Psoas muscle (tissue), 8 donors: ENCODE measurements at places on chromosomes 3 and 15. TPM values are rescaled to one million over a fixed set of nuclear protein-coding genes. Genes with fewer than 3 reads are reported as not detected.

DNA sequence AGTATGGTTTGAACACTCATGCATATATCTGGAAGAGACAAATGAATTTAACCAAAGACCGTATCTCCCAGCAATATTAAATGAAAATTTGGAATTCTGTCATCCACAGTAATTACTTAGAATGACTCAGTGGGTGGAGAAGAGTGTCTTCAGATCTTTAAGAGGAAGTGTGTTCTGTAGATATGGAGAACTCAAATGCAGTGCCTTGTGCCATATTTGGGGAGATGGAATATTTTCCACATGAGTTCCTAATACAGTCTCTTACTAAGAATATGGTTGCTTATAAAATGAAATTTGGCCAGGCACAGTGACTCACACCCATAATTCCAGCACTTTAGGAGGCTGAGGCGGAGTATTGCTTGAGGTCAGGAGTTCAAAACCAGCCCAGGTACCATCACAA, 40.5 kb downstream of the ANO10 start:
- no peak for DNase-seq

GRCh38 chr15:68821190-68821840, 620 bp upstream of the ANP32A start:
- no peak for DNase-seq

TAMM41 gene
- 9.2 TPM for total RNA-seq

DNA sequence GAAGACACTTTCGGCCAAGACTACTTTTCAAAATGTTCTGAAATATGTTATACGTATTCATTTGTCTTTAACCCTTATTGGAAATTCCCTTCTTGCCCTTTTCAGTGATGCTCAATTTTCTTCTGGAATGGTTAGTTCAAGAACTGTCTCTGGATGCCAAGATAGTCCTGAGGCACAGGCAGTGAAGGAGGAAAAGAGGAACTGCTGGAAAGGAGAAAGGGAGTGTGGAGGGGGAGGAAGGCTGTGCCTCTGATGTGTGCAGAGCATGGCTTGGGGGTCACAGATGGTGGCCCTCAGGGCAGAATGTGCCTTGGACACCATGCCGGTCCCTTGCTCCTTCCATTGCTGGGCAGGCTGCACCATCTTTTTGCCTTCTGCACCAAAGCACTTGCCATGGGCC, 73.7 kb downstream of the CEP63 start:
- DNase-seq: no peak

- no peak for DNase-seq
These were observed 14.8 kb downstream of the UBP1 start for GRCh38 chr3:33425453-33425852.

DNA sequence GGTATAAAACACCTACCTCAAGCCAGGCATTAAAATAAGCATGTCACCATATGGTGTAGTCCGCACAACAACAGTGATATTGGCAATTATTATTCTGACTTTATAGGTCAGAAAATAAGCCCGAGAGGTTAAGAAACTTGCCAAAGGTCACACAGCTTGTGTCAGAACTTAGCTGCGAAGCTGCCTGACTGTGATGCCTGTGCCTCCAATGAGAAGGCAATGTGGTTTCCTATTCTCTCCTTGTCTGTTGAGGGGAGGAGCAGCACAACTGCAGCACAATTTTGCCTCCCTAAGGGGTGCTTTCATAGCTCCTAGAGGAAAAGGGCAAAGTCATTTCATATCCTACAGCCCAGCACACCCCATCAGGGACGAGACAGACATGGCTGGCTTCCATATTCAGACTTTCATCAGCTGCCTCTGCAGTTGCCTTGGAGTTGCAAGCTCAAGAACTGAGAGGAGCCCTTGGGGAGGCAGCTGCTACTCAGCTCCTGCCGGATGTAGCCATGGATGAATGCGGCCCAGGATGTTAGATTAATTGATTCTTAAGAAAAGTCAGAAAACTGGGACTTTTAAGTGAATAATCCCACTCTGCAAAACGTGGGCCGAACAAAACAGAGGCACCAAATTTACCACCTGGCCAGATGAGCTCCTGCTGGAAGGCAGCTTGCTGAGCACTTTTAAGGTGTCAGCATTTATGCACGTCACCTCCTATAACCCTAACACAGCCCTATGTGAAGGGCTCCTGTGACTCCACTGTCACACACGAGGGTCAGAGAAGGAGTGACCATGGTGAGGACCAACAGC, 38.5 kb downstream of the MYO5C start:
- DNase-seq: no peak

DNA sequence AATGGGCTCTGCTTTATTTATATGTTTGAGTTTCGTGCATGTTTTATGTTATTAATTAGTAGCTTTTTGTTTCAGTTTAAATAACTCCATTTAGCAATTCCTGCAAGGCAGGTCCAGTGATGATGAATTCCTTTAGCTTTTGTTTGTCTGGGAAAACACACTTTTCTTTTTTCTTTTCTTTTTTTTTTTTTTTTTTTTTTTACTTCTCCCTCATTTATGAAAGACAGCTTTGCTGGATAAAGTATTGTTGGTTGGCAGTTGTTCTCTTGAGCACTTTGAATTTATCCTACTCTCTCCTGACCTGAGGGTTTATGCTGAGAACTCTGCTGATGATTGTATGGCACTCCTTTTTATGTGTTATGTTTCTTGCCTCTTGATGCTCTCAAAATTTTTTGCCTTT, 35.7 kb downstream of the TMEM39A start:
- DNase-seq: no peak
